Memory B cell (primary cell): ENCODE measurements at places on chromosomes 6 and 20.

DNA sequence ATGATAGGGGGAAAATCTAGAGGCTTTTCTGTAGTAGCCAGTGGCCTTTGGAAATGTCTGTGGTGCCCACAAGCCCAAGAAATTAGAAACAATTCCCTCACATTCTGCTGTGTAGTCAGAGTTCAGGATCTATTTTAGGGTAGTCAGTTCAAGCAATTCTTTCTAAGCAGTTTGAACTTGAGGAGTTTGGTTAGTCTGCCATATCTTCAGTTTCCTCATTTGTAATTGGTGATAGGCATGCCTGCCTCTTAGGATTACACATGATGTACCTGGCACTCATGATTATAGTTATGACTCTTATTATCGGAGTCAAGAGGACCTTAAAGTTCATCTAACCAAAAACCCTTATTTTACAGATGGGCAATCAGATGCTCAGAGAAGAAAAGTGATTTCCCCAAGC is 21.2 kb upstream of the MEP1A start:
- no peak for DNase-seq

GRCh38 chr20:50968289-50968688 is 9.7 kb downstream of the MOCS3 start:
- DNase-seq, result no peak

DNA sequence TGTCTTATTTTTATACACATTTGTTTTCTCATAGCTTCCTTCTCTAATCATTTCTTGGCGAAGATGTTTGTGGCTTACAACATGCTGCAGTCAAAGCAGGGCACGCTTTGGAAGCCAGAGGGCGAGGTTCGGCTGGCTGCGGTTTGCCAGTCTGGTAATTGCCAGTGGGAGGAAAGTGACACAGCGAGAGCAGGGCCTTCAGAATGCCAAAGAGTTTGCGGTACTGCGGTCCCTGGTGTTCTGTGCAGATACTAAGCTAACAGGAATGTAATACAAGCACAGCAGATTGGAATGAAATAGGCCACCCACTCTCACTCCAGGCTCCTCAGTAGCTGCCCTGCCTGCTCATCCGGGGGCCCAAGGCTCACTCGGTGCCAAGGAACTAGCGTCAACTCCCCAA is 58.7 kb upstream of the TGM3 start:
- no peak for DNase-seq

GRCh38 chr20:20743511-20744169 is 31.2 kb upstream of the RALGAPA2 start:
- DNase-seq, result no peak

DNA sequence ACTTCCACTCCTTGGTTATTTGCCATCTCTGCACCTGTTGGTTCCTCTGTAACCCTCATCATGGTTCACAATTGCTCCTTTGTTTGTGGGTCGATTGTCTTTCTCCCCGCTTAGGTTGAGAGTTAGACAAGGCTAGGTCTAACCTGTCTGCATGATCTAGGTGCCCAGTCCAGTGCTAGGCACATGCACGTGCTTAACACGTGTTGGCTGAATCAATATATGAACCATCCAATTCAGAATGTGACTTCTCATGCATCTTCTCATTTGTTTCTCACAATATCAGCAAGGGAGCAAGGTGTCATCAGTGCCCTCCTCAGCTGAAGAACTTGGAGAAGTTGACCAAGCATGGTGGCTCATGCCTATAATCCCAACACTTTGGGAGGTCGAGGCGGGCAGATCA is 36.9 kb upstream of the CTNNBL1 start:
- no peak for DNase-seq

- peak; percentile 72 for DNase-seq
Measured at GRCh38 chr6:43715056-43715788, 27.6 kb upstream of the MRPS18A start.

- peak; percentile 44 for DNase-seq
Measured at GRCh38 chr6:138161338-138162110, at the start of gene ARFGEF3. Gene ARFGEF3, plus strand, starts transcription at chr6:138161939. Its CDS starts 148 bp downstream, at chr6:138162087.

DNA sequence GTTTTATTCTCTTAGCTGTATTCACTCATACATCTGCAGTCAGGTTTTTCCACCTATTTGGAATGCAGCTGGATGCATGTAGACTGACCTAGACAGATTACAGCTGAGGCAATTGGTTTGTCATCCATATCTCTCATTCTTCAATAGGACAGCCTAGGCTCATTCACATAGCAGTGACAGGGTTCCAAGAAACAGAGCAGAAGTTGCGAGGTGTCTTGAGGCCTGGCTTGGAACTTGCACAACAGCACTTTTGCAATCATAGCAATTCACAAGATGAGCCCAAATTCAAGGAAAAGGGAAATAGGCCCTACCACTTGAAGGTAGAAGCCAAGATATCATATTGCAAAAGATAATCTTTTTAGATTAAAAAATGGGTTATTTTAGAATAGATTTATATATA is 508.9 kb upstream of the JAG1 start:
- DNase-seq, result no peak

DNA sequence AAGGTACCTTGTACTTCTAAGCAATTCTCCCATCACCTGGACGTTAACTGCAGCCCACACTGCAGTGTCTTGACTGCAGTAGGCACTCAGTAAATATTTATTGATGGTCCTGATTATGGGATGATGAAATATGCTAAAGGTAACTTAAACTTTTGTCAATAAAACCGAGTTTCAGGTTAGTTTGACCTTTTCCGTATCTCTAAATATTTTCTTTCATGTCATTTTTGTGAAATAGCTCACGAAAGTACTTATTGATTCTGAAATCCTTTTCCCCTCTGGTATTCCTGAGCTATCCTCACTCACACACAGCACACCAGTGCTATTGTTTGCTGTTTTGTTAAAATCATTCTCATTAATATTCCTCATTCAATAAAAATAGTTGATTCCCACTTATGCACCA is 149.4 kb upstream of the ESR1 start:
- no peak for DNase-seq

DNA sequence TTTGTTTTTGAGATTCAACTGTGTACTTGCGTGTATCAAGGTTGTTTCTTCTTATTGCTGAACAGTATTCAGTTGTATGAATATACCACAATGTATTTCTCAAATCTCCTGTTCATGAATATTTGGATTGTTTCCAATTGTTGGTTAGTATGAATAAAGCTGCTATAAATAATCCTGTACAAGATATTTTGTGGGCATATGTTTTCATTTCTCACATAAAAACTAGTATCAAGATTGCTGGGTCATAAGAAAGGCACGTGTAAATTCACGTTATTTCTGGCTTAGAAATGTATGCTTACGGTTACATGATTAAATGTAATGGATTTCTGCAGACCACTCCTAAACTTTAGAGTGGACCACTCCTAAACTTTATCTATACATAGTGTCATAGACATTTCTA is 96.6 kb downstream of the BTBD3 start:
- DNase-seq, result no peak

DNA sequence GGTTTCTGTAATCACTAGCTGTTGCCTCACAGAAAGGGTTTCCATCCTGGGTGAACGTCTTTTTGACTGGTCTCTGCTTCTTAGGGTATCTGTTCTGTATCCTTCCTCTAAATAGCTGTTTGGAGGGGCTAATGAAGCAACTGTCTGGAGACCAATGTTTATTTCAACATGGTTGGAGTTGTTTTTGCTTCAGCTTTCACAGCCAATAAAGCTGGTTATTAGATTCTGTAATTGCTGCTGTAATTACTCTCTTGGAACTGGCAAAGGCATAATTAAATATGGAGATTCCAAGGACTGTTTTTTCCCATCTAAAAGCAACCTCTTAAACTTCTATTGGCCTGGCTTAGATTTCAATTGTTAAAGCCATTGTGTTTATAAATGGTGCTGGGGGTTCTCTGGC is 31.9 kb downstream of the CHMP4B start:
- DNase-seq, result no peak

DNA sequence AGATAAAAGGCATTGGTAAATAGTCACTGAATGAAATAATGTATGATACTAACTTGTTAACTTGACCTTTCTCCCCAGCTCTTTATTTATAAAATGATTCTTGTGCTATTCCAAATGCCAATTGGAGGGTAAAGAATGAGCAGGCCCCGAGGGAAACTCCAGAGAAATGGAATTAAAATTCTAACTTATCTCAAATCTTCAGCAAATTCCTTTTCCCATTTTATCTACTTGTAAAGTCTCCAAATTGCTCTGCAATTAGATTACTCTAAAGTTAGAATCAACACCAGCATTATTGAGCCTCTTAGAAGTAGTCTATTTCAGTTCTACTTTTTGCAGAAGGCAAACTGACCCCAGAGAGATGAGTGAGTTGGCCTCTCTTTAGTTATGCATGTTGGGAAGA is 165.9 kb upstream of the PREP start:
- DNase-seq, result no peak

GRCh38 chr20:1905693-1906092 is 10.5 kb downstream of the SIRPA start:
- no peak for DNase-seq

DNA sequence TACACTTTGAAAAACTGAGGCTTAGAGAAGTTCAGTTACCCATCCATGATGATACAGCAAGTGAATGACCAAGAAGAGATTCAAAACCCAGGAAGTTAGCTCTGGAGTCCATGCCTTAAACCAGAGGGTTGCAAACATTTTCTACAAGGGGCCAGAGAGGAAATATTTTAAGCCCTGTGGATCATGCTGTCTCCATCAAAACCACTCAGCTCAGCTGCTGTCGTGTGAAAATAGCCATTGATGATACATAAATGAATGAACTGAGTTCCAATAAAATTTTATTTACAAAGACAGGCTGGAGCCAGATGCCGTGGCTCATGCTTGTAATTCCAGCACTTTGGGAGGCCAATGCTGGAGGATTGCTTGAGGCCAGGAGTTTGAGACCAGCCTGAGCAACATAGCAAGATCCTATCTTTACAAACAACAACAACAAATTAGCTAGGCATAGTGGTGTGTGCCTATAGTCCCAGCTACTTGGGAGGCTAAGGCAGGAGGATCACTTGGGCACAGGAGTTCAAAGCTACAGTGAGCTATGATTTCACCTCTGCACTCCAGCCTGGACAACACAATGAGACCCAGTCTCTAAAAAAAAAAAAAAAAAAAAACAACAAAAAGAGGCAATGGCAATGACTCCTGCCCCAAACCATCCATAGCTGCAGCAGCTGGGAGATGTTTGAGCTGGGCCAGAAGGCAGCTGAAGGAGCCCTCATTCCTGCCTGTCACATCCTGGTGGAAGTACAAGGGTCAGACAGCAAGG is 44.1 kb upstream of the RIN2 start:
- DNase-seq, result no peak

DNA sequence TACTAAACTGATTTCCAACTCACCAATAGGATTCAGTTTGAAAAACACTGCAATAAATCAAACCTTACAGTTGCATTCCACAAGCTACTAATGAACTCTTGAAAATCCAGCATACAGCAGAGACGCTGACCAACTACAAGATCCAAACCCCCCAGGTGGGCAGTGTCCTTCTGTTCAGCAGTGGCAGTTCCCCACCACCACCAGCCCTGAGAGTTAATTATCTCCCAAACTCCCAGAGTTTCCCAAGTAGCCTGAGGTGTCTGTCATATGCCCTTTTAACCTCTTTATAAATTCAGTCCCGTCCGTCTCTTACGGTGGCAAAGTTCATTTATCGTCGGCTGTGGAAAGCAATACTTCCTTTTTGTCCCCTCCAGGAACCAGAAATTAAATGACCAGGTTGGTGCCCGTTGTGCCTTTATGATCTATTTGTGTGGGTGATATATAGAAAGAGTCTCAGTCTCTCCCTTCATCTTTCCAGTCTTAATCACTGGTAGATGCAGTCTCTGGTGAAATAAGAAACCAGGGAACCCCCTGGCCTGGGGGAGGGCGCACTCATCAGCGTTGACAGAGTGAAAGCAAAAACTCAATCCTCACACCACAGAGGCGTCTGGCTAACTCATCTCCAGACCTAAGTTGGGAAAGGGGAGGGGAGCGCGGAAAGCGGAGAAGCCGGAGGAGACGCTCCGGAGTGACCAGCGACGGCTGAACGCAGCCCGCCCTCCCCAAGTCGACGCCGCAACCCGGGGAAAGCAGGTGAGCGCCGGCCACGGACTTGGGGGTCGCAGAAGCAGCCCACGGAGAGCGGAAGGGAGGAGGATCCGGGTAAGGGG is 717 bp downstream of the MRPL14 start:
- peak; percentile 62 for DNase-seq

DNA sequence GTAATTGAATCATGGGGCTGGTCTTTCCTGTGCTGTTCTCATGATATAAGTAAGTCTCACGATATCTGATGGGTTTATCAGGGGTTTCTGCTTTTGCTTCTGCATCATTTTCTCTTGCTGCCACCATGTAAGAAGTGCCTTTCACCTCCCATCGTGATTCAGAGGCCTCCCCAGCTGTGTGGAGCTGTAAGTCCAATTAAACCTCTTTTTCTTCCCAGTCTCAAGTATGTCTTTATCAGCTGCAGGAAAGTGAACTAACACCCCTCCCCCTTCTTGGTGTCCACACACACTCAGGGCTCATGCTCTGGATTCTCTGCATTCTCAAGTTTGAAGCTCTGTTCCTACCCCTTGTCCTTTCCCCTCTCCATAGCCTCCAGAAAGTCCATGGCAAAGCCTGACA is 107.1 kb downstream of the THBS2 start:
- DNase-seq, result no peak

DNA sequence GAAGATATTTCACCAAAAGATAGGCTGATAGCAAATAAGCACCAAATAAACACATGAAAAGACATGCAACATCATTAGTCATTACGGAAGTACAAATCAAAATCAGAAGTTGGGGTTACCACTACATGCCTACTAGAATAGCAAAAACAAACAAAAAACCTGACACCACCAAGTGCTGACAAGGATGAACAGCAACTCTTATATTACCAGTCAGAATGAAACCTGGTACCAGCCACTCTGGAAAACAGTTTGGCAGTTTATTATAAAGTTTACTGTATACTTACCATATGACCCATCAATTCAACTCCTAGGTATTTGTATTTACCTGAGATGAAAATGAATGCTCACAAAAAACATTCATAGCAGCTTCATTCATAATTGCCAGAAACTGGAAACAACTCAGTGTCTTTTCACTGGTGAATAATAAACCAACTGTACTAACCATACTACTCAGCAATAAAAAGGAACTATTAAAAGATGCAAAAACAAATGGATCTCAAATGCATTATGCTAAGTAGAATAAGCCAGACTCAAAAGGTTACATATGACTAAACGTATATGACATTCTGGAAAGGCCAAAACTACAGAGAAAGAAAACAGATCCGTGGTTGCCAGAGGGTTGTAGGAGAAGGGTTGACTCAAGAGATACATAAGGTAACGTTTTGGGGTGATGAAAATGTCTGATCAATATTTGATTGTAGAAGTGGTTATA is 33.0 kb downstream of the NUP153 start:
- no peak for DNase-seq
